ENCODE measurements at places on chromosomes 11 and 22. TPM values are rescaled to one million over a fixed set of nuclear protein-coding genes. Genes with fewer than 3 reads are reported as not detected.

DNA sequence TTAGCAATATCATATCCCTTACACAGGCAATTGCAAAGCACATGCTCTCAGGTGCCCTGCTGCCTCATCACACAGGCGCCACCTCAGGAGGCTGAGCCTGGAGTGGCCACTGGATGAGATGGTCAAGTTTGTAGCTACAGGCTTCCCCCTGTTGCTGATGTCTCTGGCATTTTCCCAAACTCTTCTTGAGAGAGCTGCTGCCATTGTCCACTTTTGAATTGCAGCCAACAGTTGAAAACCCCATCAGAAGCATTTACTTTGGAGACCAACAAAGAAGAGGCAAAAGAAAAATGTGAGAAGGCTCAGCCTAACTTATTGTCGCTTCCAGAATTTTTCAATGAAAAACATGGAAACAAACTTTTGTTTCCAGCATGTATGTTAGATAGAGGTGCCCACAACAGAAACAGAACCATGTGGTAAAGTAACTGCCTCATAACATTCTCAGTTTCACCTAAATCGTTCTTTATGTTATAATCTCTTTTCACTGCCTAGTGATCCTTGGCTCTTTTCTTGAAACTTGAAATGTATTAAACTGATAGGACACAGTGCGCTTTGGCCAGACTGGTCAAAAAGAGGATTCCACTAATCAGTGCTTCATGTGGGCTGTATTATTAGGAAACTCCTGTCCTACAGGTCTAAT lies 47.6 kb upstream of the OR8B8 start:
- H3K4me3 ChIP-seq: no peak overlapping the region
- no peak overlapping the region for H3K27ac ChIP-seq
- no peak for DNase-seq
- no peaks in the 10 kb centered on the region for H3K36me3 ChIP-seq
- no peaks in the 10 kb centered on the region for H3K4me1 ChIP-seq

DNA sequence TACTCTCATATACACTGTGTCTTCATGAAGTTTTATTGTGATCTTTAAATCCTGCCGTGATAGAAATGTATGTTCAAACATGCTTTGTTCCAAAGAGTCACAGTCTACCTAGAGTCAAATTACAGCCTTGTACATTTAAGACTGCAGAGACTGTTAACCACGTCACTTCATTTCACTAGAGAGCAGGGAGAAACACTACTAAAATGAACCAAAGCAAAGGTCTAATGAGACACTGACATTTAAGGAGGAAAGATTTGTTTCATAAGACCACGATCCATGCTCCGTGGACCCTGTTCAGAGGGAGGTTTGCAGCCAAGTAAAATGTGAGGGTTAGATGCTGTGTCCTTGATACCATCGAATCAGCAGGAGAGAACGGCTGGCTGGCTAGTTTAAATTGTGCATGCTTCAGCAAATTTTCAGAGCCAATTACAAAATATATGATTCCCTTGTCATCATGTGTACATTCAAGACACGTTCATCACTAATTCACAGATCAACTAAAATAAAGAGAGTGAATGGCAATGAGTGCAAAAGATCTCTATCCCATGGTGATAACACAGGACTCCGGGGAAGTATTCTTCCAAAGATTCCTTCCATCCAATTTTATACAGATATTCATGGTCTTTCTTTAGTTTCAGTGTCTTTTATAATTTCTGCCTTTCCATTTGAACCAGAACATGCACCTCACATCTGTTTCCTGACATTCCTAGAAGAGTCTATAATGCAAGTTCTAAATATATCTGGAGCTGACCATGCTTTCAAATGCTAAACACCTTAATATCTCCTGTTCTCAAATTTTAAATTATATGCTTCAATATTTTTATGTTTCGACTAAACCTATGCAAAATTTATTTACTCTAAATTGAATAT lies 960.9 kb upstream of the FAT3 start:
- no peaks in the 10 kb centered on the region for H3K36me3 ChIP-seq
- H3K4me1 ChIP-seq: no peaks in the 10 kb centered on the region
- H3K27me3 ChIP-seq: no peaks in the 10 kb centered on the region
- no peak overlapping the region for H3K4me3 ChIP-seq

- H3K4me3 ChIP-seq: no peak overlapping the region
- DNase-seq: no peak
- no peak overlapping the region for H3K27ac ChIP-seq
- peaks cover 38% of the 10 kb centered on the region for H3K27me3 ChIP-seq
These were observed 117.0 kb downstream of the WT1 start for GRCh38 chr11:32318071-32319055.

DNA sequence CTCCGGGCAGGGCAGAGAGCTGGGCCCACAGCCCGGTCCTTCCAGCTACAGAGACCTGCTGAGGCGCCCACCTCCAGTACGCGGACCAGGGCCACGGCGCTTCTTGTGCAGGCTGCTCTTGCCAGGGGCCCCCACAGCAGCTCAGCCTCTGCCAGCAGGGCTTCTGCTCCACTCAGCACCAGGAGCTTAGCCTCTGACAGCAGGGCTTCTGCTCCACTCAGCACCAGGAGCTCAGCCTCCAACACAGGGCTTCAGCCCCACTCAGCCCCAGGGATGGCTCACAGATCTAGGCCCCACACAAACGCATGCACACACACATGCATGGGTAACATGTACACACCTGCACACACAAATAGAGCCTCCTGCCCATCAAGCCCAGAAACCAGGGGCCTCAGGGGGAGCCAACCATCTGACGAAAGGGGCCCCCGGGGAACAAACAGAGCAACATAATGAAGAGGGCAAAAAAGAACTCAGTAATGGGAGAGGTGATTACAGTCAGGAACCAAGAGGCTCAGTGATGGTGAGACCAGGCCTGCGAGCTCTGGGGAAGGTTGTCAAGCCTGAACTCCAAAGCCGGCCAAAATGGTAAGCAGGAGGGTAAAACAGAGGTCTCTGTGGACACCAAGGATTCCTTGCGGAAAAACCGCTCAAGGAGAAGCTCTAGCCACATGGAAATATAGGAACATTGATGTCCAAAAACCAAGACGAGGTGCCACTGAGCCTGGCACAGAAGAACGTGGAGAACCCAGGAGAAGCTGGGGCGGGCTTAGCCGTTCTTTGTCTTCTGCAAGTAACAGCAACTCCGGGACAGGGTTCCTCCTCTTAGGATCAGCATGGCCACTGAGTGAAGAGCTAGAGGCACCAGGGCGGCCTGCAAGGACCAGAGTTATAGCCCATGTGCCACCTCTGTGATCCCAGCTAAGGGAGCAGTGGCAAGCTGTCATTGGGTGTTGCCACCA lies 46.5 kb downstream of the GNB1L start:
- no peaks in the 10 kb centered on the region for H3K36me3 ChIP-seq
- no peak overlapping the region for H3K4me3 ChIP-seq
- no peak for DNase-seq
- no peaks in the 10 kb centered on the region for H3K4me1 ChIP-seq
- no peak overlapping the region for H3K27ac ChIP-seq
- no peaks in the 10 kb centered on the region for H3K27me3 ChIP-seq

- no peaks in the 10 kb centered on the region for H3K36me3 ChIP-seq
- H3K4me1 ChIP-seq: peaks cover 15% of the 10 kb centered on the region
- DNase-seq: peak; percentile 99
- no peaks in the 10 kb centered on the region for H3K27me3 ChIP-seq
- peak overlapping the region; percentile 81 for H3K4me3 ChIP-seq
These were observed 58.5 kb downstream of the IGLL1 start for GRCh38 chr22:23521441-23522113.

GRCh38 chr11:17574141-17575091 lies 27.4 kb downstream of the OTOG start:
- no peaks in the 10 kb centered on the region for H3K36me3 ChIP-seq
- no peak overlapping the region for H3K27ac ChIP-seq
- no peak overlapping the region for H3K4me3 ChIP-seq
- DNase-seq: no peak
- H3K4me1 ChIP-seq: no peaks in the 10 kb centered on the region

DNA sequence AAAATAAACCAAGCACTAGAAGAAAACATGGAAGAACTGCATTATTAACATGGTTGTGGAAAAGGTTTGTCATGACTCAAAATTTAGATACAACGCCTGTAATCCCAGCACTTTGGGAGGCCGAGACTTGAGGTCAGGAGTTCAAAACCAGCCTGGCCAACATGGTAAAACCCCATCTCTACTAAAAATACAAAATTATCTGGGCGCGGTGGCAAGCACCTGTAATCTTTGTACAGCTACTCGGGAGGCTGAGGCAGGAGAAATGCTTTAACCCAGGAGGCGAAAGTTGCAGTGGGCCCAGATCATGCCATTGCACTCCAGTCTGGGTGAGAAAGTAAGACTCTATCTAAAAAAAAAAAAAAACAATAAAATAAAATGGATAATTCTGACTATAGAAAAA lies 23.7 kb downstream of the GNB1L start:
- no peaks in the 10 kb centered on the region for H3K27me3 ChIP-seq
- peaks cover under 1% of the 10 kb centered on the region for H3K4me1 ChIP-seq
- DNase-seq: no peak
- no peak overlapping the region for H3K27ac ChIP-seq

- H3K36me3 ChIP-seq: peaks cover 33% of the 10 kb centered on the region
- H3K4me1 ChIP-seq: peaks cover 6% of the 10 kb centered on the region
- H3K27ac ChIP-seq: no peak overlapping the region
- DNase-seq: no peak
- H3K4me3 ChIP-seq: no peak overlapping the region
- H3K27me3 ChIP-seq: no peaks in the 10 kb centered on the region
These were observed 4.3 kb downstream of the INPPL1 start for GRCh38 chr11:72228844-72229231.

DNA sequence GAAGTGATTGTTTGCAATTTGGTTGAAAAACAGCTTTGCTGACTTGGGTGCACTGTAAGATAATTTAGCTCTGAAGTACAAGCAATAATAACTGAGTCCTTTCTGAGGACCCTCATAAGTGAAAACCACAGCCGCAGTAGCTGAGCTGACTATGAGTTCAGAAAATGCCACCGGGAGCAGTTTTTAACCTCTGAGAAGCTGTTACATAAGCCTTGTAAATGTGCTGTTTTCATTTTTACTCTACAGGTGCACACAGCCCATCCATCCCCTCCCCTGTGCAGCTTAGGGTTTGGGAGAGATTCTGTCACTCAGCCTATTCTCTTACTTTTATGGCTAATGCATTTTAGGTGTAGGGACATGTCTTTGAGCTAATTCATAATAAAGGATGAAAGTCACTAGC lies 255.5 kb upstream of the C11orf87 start:
- H3K36me3 ChIP-seq: no peaks in the 10 kb centered on the region
- H3K27ac ChIP-seq: no peak overlapping the region
- no peaks in the 10 kb centered on the region for H3K27me3 ChIP-seq
- no peaks in the 10 kb centered on the region for H3K4me1 ChIP-seq
- H3K4me3 ChIP-seq: no peak overlapping the region

DNA sequence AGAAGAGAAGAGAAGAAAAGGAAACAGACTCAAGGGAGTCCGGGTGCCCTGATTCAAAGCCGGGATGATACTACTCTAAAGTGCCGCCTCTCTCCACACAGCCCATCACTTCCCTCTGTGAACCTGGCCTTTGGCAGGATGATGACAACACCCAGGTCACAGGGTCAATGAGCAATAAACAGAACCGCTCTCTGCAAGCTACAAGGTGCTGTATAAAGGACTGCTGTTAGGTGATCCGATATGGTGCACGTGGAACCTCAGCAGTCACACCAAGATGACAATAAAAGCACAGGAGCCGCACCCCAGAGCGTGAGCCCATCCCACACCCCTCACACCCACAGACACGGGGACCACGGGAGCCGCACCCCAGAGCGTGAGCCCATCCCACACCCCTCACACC lies 10.7 kb downstream of the TTLL1 start:
- H3K36me3 ChIP-seq: no peaks in the 10 kb centered on the region
- no peak for DNase-seq
- no peak overlapping the region for H3K4me3 ChIP-seq

OR52B6 gene
- not detected for polyA plus RNA-seq

UPK3A gene
- not detected for polyA plus RNA-seq

IL17REL gene
- not detected for polyA plus RNA-seq

Data from GM23248 (cell line).